ENCODE measurements at places on chromosomes 16 and 17. TPM values are rescaled to one million over a fixed set of nuclear protein-coding genes. Genes with fewer than 3 reads are reported as not detected.

KRT9 gene
- not detected for total RNA-seq

TMEM114 gene
- total RNA-seq, result not detected

WSCD1 gene
- total RNA-seq, result 3.3 TPM

SMPD3 gene
- total RNA-seq, result 0.18 TPM

TUBG2 gene
- 22.9 TPM for total RNA-seq

SLC5A2 gene
- 0.23 TPM for total RNA-seq

CCDC102A gene
- total RNA-seq, result 9.3 TPM

CSH1 gene
- total RNA-seq, result not detected

CDK3 gene
- total RNA-seq, result 4.1 TPM

IL17C gene
- total RNA-seq, result not detected

ADAD2 gene
- not detected for total RNA-seq

CTRB1 gene
- total RNA-seq, result not detected

SDR42E1 gene
- total RNA-seq, result 1.2 TPM

TNS4 gene
- 188 TPM for total RNA-seq

PIRT gene
- not detected for total RNA-seq

SP6 gene
- total RNA-seq, result 7.7 TPM

SOCS1 gene
- 12.5 TPM for total RNA-seq

DCXR gene
- 110 TPM for total RNA-seq

TMEM100 gene
- 0.10 TPM for total RNA-seq

KRTAP1-1 gene
- not detected for total RNA-seq

EMP2 gene
- total RNA-seq, result 39.3 TPM

CCL5 gene
- total RNA-seq, result 1.3 TPM

SCGB1C2 gene
- total RNA-seq, result not detected

UMOD gene
- not detected for total RNA-seq

KCNJ18 gene
- total RNA-seq, result 0.07 TPM

CPHXL2 gene
- not detected for total RNA-seq

SLC7A5 gene
- 681 TPM for total RNA-seq

TBX4 gene
- 0.15 TPM for total RNA-seq

NUDT16L1 gene
- total RNA-seq, result 26.8 TPM
